Glomerular endothelial cell (primary cell): ENCODE measurements at places on chromosomes 2 and 18. TPM values are rescaled to one million over a fixed set of nuclear protein-coding genes. Genes with fewer than 3 reads are reported as not detected.

RFTN2 gene
- 4.6 and 6.3 TPM in 2 replicates for total RNA-seq

L3MBTL4 gene
- total RNA-seq, result 0.53 and 1.3 TPM in 2 replicates

TNS1 gene
- total RNA-seq, result 30.2 and 46.1 TPM in 2 replicates

CHN1 gene
- total RNA-seq, result 19.3 and 25.1 TPM in 2 replicates

HOXD13 gene
- total RNA-seq, result not detected in 2 replicates

RIT2 gene
- total RNA-seq, result not detected in 2 replicates

TTR gene
- total RNA-seq, result not detected in 2 replicates

RETREG2 gene
- 43.8 and 48.0 TPM in 2 replicates for total RNA-seq

G6PC2 gene
- total RNA-seq, result not detected in 2 replicates

KANSL1L gene
- total RNA-seq, result 8.6 and 9.2 TPM in 2 replicates

FHOD3 gene
- 5.6 and 7.8 TPM in 2 replicates for total RNA-seq

TTC31 gene
- total RNA-seq, result 14.1 and 37.5 TPM in 2 replicates

RBFA gene
- 30.0 and 39.2 TPM in 2 replicates for total RNA-seq

DLGAP1 gene
- total RNA-seq, result 1.6 and 2.0 TPM in 2 replicates

SCN9A gene
- total RNA-seq, result 9.3 and 10.0 TPM in 2 replicates

CAMKMT gene
- total RNA-seq, result 1.7 and 6.1 TPM in 2 replicates

SPC25 gene
- total RNA-seq, result 1.6 and 6.4 TPM in 2 replicates

SCYGR4 gene
- total RNA-seq, result not detected in 2 replicates

C2orf49 gene
- 13.0 and 16.5 TPM in 2 replicates for total RNA-seq

PARD6G gene
- total RNA-seq, result 5.1 and 5.4 TPM in 2 replicates

ALK gene
- total RNA-seq, result not detected in 2 replicates
